ENCODE measurements at places on chromosomes 7 and 10.
A peak's percentile ranks its signal among the peaks of the same experiment; 100 is the strongest.

DNA sequence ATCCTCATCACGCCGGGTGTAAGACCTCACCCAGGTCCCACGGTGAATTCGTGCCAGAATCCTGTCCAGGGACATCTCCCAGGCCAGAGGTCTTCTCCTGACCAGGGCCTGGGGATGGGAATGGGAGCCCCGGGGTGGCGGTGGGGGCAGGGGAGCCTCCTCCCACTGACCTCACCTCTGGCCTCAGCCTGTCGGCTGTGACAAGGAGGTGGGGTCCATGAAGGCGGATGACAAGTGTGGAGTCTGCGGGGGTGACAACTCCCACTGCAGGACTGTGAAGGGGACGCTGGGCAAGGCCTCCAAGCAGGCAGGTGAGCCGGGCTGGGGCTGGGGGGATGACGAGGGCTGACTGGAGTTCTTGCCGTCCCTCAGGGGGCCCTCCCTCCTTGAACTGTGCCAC lies 41.3 kb downstream of the TBATA start:
- DNase-seq = no peak

GRCh38 chr10:91343010-91343409 lies 67.1 kb upstream of the HECTD2 start:
- DNase-seq = no peak

DNA sequence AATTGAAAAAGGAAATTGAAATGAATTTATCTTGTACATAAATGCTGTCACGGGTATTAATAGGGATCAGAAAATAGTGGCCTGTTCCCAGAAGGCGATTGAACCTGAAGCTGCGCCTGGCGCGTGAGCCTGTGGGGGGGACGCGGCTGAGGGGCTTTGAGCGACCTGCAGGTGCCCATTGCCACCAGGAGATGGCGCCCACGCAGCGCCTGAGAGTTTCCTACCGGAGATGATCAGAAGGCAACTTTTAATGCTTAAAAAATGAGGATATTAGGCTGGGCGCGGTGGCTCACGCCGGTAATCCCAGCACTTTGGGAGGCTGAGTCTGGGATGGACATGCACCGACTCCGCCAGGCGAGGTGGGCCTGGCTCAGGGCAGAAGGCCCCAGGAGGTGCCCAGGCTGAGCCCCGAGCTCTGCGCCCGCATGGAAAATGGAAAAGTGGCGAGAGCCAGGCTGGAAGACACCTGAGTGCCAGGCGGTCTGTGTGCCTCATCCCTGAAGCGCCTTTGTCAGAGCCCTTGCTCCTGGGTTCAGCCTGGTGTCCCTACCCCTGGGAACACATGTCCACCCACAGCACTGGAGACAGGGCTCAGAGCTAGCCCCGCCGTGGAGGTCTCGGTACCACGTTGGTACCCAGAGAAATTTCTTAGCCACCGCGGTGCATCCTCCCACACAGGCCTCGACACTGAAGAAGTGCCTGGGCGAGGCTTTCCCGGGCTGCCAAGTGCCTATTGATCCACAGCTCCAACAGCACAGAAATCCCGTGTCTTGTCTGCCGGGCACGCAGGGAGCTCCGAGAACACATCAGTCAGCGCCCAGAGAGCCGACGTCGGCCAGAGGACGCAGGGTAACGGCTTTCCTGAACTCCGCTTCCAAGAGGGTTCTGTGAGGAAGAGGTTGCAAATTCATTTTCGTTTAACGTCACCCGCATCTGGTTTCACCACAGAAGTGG lies 117.4 kb downstream of the INPP5A start:
- peak; percentile 21 for DNase-seq

- DNase-seq = no peak
Observed at GRCh38 chr10:87860156-87860795, 3.1 kb downstream of the KLLN start.

- DNase-seq = no peak
Observed at GRCh38 chr7:155987681-155988235, 175.5 kb upstream of the SHH start.

DNA sequence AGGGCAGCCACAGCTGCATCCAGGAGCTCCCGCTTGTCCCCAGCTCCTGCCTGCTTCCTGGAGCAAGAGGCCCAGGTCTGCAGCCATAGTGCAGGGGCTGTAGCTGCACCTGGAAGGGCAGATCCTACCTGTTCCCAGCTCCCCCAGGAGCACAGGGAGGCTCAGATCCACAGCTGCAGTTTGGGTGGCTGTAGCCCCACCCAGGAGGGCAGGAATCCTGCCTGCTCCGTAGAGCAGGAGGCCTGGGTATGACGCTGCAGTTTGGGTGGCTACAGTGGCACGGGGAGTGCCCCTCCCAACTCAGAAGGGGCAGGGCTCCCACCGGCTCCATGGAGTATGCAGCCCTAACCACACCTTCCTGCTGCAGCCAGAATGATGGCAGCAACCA lies 26.7 kb upstream of the CDCA7L start:
- no peak for DNase-seq

All from activated effector memory CD4-positive, alpha-beta T cell treated with Interleukin-2 at 50 U/mL for 16 hours (primary cell).